ENCODE measurements at places on chromosomes 7 and 10.

- no peak for DNase-seq
Measured at GRCh38 chr10:129165770-129166169, 301.3 kb upstream of the MGMT start.

DNA sequence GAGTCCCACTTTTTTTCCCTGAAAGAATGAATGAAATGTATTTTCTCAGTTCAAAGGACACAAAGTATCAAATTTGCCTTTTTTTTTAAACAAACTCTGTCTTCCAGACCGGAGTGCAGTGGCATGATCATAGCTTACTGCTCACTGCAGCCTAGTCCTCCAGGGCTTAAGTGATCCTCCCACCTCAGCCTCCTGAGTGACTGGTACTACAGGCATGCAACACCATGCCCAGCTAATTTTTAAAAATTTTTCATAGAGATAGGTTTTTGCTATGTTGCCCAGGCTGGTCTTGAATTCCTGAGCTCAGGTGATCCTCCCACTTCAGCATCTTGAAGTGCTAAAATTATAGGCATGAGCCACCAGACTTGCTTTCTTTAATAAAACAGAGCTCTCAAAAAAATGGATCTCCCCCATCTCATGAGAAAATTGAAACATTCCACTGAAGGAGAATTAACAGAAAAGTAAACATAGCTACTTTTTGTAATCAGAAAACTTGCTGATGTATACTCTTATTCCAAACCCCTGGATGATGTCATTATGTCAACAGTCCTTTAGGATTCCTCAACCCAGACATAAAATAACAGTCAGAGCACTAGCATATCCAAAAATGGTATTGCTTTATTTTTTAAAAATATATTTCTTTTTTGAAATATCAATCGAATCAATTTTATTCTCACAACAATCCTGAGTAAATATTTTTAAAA lies 12.3 kb upstream of the TRDMT1 start:
- no peak for DNase-seq

DNA sequence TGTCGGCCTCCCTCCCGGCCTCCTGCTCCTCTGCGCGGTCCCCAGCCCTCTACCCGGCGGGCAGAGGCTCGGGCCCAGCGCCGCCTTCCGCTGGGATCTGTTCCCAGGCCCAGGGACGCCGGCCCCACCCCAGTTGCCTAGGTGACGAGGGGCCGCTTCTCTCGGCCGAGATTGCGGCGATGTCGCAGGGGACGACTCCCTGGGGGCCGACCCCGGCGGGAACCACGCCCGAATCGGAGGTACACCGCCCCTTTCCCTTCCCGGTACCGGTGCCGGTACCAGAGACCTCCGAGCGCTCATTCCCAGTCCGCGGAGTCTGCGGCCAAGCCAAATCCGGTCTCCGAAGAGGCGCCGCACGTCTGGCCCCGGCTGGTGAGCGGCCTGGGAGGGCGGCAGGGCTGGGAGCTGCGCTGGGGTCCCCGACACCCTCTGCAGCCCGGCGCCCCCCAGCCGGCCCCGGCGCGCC lies at the start of gene CABCOCO1:
Gene CABCOCO1 (plus strand): TSS at position 136 of the 466 bp plus-strand sequence. CDS start 44 bp downstream, at position 180.
- no peak for DNase-seq

GRCh38 chr10:96902731-96903358 lies 70.7 kb downstream of the LCOR start:
- DNase-seq, result no peak

DNA sequence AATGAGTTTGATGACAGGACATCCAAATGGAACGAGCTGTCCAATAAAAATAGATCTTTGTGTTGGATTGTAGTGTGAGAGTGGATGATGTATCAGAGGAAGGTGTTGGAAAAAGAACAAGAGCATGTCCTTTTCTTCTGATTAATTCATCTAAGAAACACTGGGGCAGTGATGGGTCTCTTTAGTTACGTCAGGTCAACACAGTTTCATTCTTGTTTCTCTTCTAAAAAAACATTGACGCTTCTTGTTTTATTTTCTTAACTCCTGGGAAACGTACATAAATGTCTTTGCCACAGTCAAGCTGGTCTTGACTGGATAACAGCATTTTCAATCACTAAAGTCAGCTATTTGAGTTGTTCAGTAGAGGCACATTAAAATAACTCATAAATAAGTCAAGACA lies 67.0 kb downstream of the PPP1R9A start:
- no peak for DNase-seq

GRCh38 chr7:105216786-105217185 lies 171.9 kb downstream of the SRPK2 start:
- no peak for DNase-seq
